NCI-H524 (cell line): ENCODE measurements at places on chromosomes 3 and 15.

DNA sequence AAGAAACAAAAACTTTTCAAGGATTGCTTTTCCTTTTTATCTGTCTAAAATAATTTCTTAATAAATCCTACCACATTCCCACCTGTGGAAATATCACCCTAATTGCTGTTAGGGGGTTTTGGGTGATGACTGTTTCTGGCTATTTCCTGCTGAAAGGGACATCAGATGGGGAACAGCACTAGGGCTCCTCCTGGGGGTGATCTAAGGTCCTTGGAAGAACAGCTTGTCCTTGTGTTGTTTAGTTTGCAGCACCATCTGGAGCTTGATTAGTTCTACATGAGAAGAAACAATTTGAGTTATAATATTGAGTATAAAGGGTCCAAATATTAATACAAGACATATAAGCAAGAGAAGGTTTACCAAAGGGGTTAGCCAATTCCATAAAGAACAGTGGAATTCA is 18.7 kb downstream of the OR5H15 start:
- peak; percentile 40 for DNase-seq

DNA sequence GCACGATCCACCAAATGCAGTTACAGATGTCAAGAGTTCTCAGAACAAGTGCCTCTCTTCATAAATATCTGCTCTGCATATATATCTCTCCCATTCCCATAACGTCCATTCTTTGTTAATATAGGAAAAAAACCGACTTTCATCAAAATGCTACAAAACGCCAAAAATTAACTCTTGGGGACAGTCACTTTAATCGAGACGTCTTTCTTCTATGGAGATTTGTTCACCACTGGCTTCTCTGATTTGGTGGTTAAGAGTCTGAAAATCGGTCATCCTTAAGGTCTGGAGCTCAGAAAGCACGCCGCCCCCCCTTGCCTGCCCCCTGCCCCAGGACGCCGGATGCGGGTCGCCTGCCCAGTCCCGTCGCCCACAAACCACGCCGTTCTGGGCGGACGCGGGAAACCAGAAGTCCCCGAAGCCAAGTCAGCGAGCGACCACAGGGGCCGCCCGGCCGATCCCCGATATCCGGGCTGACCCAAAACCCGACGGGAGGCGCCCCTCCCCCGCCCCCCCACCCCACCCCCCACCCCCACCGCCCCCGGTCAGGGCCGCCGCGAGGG is 252.7 kb downstream of the TJP1 start:
- DNase-seq: peak; percentile 34

GRCh38 chr15:40032125-40032839 is 6.7 kb downstream of the SRP14 start:
- no peak for DNase-seq

- DNase-seq: no peak
Measured at GRCh38 chr3:31159331-31160039, 265.0 kb upstream of the GADL1 start.
